ENCODE measurements at places on chromosomes 12 and 14. TPM values are rescaled to one million over a fixed set of nuclear protein-coding genes. Genes with fewer than 3 reads are reported as not detected.
A peak's percentile ranks its signal among the peaks of the same experiment; 100 is the strongest.

DNA sequence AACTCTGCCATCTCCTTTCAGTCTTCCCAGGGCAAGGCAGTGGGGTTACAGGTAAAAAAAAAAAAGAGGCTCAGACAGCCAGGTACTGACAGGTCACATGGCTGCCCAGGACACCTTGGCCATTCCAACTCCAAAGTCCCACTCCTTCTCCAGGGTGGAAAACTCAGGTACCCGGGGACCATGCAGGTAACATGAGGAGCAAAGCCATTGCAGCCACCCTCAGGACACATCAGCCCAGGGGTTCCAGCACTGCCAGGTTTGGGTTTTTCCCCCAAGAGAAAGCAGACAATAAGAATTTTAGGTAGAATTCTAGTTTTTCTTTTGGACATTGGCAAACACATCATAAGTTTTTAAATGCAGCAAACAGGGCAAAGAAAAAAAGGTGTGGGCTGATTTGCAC lies 15.3 kb downstream of the FAM222A start:
- DNase-seq, result no peak

GRCh38 chr14:71554959-71555612 lies 377.1 kb upstream of the RGS6 start:
- DNase-seq, result no peak

- no peak for DNase-seq
Observed at GRCh38 chr12:7161327-7161726, 28.2 kb upstream of the PEX5 start.

GRCh38 chr12:84994426-84994825 lies 41.7 kb downstream of the TSPAN19 start:
- DNase-seq, result peak; percentile 20

GRCh38 chr12:122681814-122682213 lies 21.3 kb downstream of the HCAR2 start:
- no peak for DNase-seq

DNA sequence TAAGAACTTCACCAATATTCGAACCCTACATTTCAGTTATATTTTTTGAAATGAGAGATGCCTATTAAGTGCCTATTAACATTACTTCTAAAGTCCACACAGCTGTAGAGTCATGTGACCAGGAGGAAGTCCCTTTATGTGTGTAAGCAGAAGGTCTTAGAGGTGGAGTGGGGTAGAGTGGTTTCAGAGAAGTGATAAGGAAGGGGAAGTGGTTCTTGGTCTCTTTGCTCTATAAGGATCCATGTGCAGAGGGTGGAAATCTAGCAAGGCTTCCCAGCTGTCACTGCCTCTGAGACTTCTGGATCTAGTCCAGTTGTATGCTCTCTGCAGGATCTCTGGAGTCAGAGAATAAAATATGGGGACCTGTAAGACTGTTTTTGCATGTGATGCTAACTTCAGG lies 673.9 kb downstream of the FLRT2 start:
- DNase-seq, result no peak

DNA sequence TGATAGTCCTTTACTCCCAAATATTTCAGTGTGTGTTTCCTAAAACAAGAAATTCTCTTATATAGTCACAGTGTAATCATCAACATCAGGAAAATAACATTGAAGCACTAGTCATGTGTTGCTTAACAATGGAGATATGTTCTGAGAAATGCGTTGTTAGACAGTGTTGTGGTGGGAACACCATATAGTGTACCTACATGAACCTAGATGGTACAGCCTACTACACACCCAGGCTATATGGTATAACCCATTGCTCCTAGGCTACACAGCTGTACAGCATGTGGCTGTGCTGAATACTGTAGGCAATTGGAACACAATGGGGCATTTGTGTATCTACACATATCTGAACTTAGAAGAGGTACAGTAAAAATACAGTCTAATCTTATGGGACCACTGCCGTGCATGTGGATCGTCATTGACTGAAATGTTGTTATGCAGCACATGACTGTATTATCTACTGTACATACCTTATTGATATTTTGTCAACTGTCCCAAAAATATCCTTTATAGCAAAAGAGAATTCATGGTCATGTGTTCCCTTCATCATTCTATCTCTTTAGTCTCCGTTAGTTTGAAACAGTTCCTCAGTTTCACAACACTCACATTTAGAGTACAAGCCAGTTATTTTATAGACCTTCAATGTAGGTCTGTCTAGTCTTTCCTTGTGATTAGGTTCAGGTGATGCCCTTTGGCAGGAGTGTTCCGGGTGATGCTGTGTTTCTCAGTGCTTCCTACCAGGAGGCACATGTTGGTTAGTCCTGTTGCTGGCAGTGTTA lies 109.7 kb downstream of the SLC25A47 start:
- no peak for DNase-seq

DNA sequence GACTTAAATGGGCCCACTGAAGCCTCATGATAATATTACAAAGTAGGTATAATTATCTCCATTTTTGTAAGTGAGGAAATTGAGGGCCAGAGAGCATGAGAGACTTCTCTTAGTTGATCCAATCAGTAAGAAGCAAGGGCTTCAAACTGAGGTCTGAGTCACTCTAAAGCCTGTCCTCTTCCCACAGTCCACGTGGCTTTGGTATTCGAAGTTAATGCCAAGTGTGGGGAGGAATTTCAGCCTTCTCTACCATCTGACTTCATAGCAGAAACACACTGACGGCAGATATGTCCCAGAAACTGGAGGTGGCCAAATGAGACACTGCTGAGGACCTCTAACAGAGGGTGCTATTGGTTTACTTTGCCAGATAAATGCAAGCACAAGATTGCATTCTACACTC lies 114.4 kb upstream of the OVCH1 start:
- no peak for DNase-seq

DNA sequence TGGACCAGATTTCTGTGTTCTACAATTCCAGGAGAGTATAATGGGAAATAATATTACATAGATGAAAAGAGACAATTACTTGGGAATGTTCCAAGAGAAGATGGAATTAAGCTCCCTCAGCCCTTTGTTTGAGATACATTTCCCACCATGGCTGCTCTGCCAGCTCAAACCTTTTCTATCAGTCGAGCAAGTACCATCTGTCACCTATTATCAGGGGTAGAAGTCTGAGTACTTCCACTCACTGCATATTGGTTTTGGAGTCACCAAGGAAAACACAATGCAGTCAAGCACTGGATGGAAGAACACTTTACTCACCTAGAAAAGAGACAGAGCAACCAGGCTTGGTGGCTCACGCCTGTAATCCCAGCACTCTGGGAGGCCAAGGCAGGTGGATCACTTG lies 270.4 kb upstream of the FAR2 start:
- DNase-seq, result no peak

- no peak for DNase-seq
Observed at GRCh38 chr12:97960225-97960624, 497.6 kb downstream of the RMST start.

DNA sequence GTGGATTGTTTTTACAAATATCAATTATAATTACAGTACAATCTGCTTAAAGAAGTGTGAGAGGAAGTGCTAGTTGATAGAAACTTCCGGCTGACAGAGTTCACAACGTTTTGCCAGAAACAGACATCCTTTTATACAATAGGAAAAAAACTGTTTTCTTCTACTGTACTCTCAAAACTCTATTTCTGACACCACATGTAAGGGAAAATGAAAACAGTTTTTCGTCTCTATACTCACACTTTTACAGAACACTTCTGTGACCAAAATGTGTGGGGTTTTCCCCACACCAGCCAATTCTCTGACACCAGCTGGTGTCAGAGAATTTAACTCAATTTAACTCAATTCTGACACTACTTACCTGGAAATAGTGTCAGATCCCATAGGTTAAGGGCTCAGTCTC lies 24.2 kb upstream of the HIF1A start:
- DNase-seq, result peak; percentile 35

GRCh38 chr14:95711476-95712176 lies 2.3 kb downstream of the TCL1A start:
- DNase-seq, result no peak

GRCh38 chr12:66497008-66497897 lies 181.6 kb downstream of the GRIP1 start:
- no peak for DNase-seq

DNA sequence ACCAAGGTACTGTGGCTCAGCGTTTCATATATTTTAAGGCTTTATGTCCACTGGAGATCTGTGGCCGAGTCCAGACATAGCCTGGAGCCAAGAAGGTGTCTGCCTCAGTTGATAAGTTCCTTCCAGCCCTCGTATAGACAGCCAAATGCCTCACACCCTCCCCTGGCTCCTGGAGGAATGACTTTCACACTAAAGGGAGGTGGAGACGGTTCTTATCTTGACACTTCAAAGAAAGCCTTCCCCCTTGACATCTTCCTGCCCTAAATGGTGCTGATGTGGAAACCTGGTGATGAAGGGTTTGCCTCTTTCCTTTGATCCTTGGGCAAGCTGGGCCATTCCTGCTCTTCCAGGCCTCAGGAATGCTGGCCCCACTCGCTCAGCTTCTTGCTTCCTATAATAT lies 474.8 kb upstream of the TBX3 start:
- no peak for DNase-seq

Gene ADAMTS20
- not detected for total RNA-seq

Gene KRT73
- total RNA-seq, result not detected

Gene FAM90A1
- not detected for total RNA-seq

Gene DTX1
- total RNA-seq, result 6.1 TPM
